ENCODE measurements at places on chromosomes 5 and 9. TPM values are rescaled to one million over a fixed set of nuclear protein-coding genes. Genes with fewer than 3 reads are reported as not detected.

Gene PCDHGB5
- total RNA-seq, result 8.5 TPM

Gene SLF1
- 5.3 TPM for total RNA-seq

Gene KCNMB1
- total RNA-seq, result not detected

Gene IER5L
- total RNA-seq, result 28.0 TPM

Gene PDZD2
- under 0.01 TPM for total RNA-seq

Gene C9orf50
- not detected for total RNA-seq

Gene SLC6A7
- total RNA-seq, result not detected

Gene PCDHGA11
- 17.8 TPM for total RNA-seq

Gene PIP5K1B
- total RNA-seq, result not detected

Gene PCDHA1
- 0.09 TPM for total RNA-seq

Gene CEP78
- total RNA-seq, result 24.1 TPM

- DNase-seq, result no peak
Measured at GRCh38 chr9:134514503-134514902, 127.1 kb upstream of the COL5A1 start.

GRCh38 chr5:184471-184870 lies 6.8 kb upstream of the LRRC14B start:
- DNase-seq, result peak; percentile 16

GRCh38 chr5:43891112-43891511 lies 288.1 kb downstream of the NNT start:
- DNase-seq, result peak; percentile 25

DNA sequence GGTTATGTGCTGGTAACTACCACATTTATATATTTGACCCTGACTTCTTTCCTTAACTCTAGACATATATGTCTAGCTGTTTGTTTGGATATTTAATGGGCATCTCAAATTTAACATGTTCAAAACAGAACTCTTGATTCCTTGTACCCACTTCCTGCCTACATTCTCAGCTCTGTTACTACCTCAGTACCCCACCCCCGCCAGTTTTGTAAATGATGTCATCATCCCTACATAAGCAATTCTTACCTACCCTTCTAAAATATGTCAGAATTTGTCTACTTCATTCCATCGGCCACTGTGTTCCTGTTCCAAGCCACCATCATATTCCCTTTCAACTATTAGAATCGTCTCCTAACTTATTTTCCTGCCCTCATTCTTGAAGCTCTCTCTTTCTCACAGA lies 4.8 kb downstream of the RAD50 start:
- DNase-seq, result no peak

DNA sequence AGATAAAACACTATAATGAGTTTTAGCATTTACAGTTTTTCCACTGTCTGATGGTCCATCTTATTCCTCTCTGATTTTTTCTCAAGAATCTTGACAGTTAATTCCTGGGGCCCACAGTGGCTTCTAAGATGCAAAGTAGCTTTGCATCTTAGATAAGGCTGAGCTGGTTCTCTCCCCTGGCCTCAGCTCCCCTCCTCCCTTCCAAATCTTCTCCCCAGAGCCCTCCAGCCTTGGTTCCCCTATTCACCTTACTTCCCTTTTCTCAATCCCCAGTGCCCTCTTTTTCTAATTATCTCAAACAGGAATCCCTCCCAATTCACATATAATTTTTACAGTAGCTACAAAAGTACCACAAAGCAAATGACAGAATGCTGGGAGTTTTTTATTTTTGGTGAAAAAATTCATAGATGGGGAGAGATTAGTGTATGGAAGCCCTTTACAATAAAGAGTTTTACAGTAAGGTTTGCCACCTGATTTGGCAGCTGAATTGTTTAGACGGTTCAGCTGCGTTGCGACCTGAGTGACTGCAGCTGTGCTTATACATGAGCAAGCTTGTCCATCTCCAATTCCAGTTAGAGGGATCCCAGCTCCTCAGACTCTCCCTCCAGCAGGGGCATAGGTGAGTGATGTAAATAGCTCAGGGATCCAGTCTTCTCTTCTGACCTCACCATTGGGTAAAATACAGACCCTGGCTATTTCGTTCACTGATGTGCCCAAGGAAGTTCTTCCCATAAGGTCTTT lies 51.4 kb upstream of the CKMT2 start:
- DNase-seq, result no peak

- no peak for DNase-seq
Measured at GRCh38 chr9:137387114-137387890, 35.7 kb downstream of the EXD3 start.

GRCh38 chr5:111453295-111453694 lies 59.0 kb downstream of the STARD4 start:
- no peak for DNase-seq

- DNase-seq, result no peak
Measured at GRCh38 chr5:12659686-12660085, 755.4 kb upstream of the CTNND2 start.

DNA sequence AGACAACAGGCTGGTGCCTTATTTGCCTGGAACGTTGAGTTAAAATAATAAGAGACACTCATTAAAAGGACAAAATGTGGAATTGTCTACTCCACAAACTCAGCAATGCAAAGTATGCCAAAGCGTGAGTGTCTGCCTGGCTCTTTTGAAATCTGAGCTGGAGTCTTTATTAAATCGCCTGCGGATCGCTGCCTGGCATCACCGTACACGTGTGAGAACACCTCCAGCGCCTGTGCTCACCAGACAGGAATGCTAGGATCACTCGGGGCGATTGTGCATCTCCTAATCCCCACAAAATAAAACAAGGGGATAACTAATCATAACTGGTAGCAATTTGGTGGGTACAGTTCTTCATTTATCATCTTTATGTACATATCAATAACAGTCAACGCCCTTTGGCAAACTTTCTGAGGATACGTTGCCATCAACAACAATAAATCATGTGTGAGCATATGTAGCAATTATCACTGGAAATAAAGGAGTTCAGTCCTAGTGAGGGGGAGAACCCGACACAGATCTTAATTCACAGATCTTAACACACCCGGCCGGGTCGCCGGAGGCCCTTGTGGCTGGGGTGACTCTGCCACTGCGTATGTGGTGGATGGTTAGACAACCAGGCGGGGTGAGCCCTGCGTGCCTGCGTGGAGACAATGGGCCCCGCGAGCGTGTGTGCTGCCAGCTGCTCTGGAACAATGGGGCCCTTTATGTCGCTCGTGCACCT lies 284.9 kb upstream of the IRX1 start:
- DNase-seq, result no peak

DNA sequence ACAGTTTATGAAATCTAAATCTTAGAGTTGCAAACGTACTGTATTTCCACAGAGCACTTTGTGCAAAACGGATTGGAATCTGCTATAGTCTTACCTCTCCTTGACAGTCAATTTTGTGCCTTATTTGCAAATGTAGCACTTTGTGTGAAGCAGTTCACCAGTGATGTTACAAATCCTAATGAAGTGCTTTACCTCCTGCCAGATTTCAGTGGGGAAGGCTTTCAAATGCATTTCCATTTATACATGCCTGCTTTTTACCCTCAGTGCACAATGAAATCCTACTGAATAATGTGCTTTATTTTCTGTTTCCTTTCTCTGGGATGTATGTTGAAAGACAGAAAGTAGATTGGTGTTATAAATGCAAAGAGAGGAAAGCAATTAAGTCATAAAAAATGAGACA lies 2141.6 kb upstream of the C9orf72 start:
- DNase-seq, result no peak

- DNase-seq, result no peak
Measured at GRCh38 chr5:154836225-154836624, 14.2 kb downstream of the FAXDC2 start.

GRCh38 chr5:125301711-125302110 lies 555.3 kb upstream of the ZNF608 start:
- no peak for DNase-seq

DNA sequence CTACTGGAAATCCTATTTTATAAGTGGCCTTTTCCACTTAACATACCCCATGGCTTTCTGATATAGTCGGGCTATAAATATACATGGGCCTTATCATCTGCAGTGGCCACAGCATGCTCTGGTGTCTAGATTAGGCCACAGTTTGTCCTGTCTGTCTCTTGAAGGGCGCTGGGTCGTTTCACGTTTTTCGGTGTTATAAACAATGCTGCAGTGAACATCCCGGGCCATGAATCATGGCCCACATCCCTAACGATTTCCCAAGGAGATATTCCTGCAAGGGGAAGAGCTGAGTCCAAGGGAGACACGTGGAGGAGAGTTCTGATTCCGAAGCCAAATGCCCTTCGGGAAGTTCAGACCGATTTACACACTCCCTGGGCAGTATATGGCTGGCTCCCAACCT lies 8.4 kb downstream of the PLPP7 start:
- DNase-seq, result no peak

- DNase-seq, result no peak
Measured at GRCh38 chr5:83817591-83817990, 96.9 kb upstream of the HAPLN1 start.

DNA sequence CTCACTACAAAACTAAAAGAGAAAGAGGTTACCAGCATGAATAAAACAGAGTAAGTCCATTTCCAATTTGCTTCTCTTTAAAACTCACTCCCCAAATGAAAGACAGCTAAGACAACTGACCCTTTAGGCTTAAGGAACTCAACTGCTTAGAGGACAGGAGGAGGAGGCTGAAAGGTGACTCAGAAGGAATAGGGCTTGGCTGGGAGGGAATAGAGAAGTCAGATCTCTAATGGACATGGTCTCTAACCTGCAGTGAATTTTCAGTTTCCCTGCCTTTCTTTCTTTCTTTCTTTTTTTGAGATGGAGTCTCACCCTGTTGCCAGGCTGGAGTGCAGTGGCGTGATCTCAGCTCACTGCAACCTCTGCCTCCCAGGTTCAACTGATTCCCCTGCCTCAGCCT lies 261.8 kb upstream of the CLINT1 start:
- DNase-seq, result no peak

DNA sequence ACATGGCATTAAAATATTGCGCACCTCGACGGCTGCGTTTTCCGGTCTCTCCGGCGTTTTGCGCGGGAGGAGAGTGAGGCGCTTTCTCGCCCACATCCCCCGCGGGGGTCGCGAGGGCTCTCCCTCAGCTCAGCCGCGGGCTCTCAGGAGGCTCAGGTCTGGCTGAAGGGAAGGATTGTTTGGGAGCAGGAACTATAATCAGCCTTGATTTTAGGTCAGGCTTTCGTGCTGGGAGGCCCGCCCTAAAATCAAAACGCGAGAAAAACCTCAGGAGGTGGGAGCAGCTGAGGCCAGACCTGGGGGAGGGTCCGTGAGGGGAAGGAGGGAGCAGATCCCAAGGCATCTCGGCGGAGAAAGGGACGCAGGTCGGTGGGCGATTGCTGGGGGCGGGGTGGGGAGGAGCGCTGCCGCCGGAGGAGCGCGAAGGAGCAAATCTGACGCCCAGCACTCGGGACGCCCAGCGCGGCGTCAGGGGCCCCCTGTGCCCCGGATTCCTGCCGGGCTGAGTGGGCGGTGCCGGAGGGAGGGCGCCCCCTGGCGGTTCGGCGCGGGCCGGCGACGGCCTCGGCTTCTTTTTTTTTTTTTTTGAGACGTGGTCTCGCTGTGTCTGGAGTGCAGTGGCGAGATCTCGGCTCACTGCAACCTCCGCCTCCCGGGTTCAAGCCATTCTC lies 18.7 kb upstream of the RNF130 start:
- peak; percentile 58 for DNase-seq

DNA sequence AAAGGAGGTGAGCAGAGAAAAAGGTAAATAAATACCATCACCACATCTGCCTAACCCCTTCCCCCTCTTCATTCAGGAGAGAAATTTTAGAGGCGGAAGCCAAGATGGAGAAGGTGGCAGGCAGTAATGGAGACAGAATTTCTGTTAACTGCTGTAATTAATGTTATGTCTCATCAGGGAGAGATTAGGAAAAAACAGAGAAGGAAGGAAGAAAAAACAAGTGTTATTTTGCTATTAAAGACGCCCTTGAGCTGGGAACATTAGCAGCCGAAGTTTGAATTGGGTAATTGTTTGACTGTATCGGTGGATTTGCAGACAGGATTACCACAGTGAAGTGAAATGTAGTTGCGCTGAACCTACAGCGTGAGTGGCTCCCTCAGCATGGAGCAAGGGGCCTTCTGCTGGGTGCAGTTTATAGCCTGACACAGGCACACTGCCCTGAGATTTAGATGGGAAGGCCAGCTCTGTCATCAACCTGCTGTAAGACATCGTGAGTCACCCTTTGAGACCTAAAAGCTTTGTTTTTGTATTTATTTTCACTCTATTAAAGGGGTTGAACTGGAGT lies 136.3 kb downstream of the ASTN2 start:
- DNase-seq, result no peak

- no peak for DNase-seq
Measured at GRCh38 chr5:54296386-54296785, 14.0 kb downstream of the ARL15 start.

- DNase-seq, result no peak
Measured at GRCh38 chr5:172442592-172442991, 11.7 kb downstream of the SH3PXD2B start.

DNA sequence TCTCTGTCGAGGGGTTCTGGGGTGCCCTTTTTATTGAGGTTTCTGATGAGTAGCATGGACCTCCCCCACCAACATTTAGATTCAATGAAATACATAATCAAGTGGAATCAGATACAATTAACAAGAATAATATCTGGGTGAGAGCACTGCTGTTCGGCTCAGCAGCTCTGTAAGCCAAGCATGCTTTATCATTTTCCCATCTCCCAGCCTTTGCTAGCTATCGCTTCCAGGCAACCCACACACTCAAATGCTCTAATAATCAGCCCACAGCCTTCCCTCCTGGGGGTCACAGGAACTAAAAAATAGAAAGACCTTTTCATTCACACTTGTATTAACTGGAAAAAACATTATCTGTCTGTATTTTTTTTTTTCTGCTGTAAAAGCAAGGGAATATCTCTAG lies 8.9 kb downstream of the PLPPR1 start:
- no peak for DNase-seq

DNA sequence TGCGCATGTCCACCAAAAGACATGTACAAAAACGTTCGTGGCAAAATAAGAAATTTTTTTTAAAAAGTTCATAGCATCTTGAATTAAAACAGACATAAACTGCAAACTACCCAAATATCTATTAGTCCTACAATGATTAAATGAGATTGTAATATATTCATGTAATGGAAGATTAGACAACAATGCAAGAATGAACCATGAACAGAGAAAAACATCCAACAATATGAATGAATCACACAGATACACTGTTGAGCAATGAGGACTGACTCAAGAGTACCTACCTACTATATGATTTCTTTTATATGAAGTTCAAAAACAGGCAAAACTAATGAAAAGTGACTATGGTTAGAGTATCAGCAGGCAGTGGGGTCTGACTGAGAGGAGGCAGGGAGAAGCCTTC lies 17.9 kb upstream of the CTNNAL1 start:
- peak; percentile 57 for DNase-seq
